Ammon's horn (tissue), 1 donor: ENCODE measurements at places on chromosomes 3 and 15.

- no peak for DNase-seq
Observed at GRCh38 chr3:111737047-111737705, 121.9 kb upstream of the PHLDB2 start.

DNA sequence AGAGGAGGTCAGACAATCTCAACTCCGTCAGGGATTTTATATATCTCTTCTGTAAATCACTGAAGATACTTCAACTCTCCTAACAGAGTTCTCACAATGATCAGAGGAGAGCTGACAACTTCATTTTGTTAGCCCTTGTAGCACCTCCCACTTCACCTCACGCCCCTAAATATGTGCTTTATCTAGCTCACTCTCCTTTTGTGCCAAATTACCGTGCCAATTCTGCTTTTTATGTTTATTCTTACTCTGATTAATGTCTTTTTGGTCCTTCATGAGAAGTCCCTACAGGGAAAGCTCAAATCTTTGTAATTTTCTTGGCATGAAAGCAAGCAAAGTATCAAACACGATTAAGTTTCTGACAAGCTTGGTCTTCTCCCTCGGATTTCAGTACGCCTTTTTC lies 636.1 kb upstream of the NAALADL2 start:
- DNase-seq = no peak

DNA sequence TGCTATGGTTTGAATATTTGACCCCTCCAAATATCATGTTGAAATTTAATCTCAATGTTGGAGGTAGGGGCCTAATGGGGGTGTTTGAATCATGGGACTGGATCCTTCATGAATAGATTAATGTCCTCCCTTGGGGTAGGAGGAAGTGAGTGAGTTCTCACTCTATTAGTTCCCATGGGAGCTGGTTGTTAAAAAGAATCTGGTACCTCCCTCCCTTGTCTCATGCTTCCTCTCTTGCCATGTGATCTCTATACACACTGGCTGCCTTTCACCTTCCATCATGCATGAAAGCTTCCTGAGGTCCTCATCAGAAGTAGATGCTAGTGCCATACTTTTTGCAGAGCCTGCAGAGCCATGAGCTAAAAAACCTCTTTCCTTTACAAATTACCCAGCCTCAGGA lies 177.7 kb upstream of the MCTP2 start:
- no peak for DNase-seq

DNA sequence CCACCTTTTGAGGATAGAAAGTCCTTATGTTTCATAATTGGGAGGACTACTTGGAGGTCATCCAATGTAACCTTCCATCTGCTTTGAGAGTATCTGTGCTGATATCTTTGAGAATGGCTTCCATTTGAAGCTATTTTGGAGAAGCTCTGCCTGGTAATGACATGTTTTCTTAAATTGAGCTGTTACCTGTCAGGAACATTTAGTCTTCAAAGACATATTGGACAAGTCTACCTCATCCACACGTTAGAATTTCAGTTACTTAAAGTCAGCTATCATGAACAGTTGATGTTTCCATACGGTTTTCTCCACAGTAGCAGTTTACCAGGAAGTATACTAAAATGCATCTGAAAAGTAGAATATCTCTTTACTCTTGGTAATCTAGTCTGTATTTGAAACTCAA lies 318.5 kb downstream of the EDEM1 start:
- DNase-seq = no peak

DNA sequence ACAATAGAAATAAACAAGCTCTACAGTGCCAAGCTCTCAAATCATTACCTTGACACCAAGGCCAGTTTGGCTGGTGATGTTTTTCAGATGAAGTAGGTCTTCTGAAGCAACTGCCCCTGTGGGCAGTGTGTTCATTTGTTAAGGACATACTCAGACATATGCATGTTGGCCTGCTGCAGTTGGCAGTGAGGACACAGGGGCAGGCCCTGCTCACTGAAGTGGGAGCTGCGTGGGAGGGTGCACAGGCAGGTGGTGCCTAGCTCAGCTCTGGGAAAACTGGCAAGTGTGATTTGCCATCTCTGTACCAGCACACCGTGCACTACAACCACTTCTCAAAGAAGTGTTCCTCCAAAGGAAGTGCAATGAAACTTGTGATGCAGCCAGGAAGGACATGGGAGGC lies 28.5 kb upstream of the SNRK start:
- DNase-seq = no peak

DNA sequence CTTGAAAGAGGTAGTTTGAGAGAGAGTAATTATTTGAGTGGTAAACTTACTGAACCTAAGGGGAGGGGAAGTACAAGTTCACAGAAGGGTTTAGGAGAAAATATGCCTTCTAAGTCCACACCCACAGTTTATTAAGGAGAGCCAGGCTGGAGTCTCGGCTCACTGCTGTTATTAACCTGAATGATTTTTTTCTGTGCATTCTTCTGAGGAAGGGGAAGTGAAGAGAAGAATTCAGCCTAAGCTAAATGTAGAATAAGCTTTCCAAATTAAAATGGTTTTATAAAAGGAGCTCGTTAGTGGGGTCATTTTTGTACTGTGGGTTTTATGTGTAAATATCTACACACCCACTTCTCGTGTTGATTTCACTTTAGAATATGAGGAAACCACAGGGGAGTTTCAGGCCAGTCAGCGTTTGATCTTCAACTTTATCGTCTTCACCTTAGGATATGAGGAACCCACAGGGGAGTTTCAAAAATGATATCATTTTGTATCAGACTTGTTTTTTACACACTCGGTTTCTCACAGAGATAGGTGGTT lies 1.5 kb downstream of the WHAMM start:
- DNase-seq = no peak

DNA sequence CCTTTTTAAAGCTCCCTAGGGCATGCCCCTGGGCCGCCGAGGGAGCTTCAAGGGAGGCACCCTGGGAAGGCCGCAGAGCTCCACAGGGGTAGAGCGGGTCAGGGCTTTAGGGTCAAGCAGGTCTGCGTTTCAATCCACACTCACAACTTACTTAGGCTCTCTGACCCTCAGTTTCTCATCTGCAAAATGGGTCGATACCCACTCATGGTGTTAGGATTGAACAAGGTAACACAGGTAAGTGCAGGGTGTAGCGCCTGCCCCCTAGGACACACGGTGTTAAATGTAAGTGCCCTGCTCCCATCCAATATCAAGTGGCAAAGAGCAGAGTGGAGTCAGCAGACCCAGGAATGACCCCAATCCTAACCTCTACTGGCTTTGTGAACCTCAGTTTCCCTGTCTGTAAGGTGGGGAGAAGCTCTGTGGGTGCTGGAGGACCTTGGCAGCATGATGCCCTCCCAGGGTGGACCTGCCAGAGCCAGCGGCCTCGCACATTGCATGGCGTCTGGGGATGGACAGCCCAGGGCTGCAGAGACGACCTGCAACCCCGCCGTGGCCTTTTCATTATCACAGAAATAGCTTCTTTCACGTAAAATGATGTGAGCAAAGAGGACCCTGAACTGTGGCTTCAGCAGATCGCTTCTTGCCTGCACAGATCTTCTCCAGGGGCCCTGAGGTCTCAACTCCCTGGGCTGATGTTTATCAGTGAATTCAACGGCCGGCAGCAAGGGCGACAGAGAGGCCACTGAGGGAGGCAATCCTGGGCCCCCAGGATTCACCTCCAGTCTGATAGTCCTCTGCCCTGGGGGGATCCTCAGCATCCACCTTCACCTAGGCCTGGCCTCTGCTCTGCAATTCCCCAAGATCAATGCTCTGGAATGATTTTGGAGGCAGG lies 138.5 kb downstream of the CHSY1 start:
- DNase-seq = no peak

DNA sequence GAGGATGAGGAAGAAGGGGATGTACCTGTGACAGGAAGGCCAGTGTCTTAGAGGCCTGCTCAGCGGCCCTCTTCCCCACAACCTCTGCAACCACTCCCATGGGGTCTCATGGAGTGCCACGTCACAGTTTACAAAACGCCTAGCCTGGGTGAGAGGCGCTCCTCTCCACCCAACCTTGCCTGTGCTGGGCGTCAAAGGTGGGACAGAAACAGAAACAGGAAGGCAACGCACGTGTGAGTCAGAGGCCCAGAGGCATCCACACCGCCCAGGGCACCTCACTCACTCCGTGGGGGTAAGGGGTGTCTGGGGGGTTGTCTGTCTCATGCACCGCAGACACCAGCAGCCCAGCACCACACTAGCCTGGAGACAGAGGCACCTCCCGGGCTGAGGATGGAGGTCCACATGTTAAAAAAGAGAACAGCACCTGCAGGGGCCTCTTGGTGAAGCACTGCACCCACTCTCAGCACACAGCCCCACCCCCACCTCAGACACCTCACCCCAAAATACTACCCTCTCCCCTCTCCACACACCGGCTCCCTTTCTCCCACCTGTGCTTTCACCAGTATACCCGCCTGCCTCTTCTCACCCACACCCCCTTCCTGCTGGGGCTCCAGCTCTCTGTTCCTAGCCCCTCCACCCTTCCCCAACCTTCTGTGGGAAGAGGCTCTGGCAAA lies 4.7 kb upstream of the CALML4 start:
- DNase-seq = no peak

- no peak for DNase-seq
Observed at GRCh38 chr3:24167429-24167828, 222.3 kb downstream of the NR1D2 start.

DNA sequence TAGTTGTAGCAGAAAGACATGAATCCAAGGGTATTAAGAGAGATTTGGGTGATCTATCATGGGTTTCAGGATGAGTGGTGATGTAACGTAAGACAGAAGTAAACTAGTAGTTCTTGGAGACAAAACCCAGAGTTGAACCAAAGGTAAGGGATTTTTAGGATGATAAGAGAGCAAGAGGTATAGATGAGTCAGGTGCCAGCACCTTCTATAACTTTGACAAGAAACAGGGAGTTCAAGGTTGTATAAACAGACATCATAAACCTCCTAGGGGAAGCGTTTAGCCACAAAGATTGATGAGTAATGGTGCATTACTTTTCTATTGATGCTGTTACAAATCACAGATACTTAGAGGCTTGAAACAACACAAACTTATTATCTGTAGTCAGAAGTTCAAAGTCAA lies 447.3 kb upstream of the ARHGEF26 start:
- DNase-seq = no peak

DNA sequence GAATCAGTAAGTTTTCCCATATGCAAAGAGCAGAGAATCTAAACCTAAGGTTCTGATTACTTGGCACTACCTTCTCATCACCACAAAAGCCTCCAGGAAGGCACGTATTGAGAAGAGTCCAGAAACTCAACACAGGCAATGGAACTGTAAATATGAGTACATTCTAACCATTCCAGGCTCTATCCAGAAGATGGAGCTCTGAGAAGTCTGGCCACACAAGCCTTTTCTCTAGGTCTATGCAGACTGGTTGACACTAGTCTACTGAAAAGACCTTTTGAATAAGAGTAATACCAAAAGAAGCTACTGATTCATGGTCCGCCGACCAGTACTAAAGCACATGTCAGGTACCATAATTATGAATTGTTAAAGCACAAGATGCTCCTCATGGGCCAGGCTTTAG lies 12.2 kb upstream of the NCKIPSD start:
- no peak for DNase-seq

DNA sequence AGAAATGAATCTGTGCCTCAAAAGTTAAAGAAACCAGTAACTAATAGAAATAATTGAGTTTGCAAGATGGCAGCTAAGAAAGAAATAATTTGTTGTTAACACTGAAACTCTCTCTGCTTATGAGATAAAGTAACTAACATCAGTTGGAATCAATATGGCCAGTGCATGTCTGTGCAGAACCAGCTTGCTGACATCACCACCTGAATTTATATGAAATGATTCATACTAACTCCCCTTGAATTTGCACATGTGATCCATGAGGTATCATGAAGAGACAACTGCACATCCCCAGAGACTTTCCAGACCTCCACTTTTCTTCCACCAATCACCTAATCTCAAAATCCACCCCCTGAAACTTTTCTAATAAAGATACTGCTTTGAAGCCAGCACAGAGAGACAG lies 10.3 kb upstream of the SLC25A38 start:
- DNase-seq = no peak

GRCh38 chr3:150956376-150956775 lies 16.2 kb downstream of the CLRN1 start:
- DNase-seq = no peak

DNA sequence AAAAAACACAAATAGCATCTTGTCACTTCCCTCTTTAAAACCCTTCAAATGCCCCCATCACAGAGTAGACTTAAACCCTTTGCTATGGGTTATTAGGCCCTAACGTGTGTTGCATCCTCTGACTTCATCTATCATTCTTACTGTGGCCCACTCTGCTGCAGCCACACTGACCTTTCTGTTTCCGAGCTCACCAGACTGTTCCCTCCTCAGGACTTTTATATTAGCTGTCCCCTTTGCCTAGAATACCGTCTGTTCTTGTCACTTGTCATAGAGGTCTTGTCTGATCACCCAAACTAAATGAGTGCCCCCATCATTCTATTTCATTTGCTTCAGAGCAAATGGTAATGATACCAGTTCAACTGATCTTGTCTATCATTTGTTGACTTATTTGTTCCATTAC lies 877 bp upstream of the FEM1B start:
- no peak for DNase-seq

DNA sequence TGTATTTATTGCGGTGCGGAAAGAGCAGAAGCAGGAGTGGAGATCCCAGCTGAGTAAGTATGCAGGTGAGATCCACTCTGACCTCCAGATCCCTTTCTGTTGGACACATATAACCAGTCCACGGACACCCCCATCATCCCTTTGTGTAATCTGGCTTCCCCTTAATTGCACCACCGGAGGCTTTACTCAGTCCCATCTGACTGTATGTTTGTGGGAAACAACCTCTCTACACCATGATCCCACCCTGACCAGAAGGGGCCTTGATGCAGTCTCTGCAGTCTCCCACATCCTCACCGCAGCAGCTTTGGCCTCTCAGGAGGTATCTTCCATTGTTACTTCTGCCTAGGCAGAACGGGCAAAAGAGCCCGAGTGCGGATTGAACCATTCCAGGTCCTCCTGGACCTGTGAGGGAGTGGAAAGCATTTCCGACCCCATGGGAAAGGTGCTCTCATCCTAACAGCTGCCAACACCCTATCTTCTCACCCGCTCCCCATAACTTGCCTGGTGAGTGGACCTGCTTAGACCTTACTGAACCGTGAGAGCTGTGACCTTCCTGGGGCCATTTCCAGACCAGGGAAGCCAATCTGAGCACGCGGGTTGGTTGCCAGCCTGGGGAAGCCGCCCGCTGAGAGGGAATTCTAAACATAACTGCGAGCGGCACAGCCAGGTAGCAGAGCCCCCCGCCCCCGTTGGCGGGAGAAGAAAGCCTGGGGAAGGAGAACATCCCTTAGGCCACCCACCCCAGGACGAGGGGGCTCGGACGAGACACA lies 1.1 kb downstream of the SLCO2A1 start:
- no peak for DNase-seq

DNA sequence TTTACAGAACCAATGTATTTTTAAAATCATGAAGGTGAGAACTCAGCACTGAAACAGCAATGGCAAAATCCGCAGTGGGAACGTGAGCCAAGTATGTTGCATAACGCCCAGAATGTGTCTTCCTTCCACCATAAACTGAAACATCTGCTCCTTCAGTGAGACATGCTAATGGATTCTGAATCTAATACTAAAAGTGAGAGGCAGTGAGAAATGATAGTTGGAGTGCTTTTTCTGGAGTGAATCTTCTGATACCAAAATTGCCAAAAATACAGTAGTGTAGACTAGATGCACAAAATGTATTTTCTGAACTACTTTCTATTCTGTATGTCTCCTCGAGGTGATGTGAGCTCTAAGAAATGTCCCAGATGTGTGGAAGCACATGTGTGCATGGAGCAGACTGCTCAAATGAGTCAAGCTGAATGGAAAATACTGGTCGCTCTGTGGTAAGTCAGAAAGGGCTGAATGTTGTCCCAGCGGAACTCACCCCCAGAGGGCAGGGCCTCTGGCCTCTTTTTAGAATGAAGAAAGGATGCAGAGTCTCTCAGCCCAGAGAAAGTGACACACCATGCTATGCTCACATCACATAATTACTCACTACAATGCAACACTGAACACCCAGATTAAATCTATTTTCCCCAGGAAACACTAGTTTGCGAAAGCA lies 73.0 kb downstream of the ATP10A start:
- DNase-seq = peak; percentile 65
